ENCODE measurements at places on chromosomes 6 and 20.

GRCh38 chr6:161744211-161745067 is 470.6 kb upstream of the AGPAT4 start:
- no peak for DNase-seq

DNA sequence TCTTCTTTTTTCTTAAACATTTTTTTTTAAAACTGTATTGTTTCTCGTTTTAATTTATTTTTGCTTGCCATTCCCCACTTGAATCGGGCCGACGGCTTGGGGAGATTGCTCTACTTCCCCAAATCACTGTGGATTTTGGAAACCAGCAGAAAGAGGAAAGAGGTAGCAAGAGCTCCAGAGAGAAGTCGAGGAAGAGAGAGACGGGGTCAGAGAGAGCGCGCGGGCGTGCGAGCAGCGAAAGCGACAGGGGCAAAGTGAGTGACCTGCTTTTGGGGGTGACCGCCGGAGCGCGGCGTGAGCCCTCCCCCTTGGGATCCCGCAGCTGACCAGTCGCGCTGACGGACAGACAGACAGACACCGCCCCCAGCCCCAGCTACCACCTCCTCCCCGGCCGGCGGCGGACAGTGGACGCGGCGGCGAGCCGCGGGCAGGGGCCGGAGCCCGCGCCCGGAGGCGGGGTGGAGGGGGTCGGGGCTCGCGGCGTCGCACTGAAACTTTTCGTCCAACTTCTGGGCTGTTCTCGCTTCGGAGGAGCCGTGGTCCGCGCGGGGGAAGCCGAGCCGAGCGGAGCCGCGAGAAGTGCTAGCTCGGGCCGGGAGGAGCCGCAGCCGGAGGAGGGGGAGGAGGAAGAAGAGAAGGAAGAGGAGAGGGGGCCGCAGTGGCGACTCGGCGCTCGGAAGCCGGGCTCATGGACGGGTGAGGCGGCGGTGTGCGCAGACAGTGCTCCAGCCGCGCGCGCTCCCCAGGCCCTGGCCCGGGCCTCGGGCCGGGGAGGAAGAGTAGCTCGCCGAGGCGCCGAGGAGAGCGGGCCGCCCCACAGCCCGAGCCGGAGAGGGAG is 580 bp downstream of the VEGFA start:
- no peak for DNase-seq

- no peak for DNase-seq
Measured at GRCh38 chr20:329851-330232, 4.5 kb downstream of the SOX12 start.

DNA sequence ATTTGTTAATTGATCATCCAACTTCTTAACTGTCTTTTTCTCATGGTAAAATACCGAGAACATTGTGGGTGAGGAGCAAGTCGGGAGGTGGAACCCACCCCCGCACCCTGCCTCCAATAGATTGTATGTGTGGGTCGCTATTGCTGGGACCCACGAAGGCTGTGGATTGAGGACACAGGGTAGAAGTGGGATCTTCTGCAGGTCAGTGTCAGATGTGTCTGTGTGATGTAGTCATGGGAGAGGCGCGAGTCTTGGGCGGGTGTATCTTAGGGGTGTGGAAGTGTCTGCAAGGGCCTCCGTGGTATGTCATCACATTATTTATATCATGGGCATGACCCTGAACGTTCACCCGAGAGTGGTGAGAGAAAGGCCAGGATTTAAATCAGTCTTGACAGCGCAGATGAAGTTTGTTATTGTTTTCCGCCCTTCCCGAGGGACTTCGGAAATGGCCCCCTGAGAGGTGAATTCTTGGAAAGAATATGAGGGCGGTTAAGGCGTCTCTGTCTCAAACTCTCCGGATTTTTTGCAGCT is 472 bp upstream of the PAQR8 start:
- DNase-seq: no peak

DNA sequence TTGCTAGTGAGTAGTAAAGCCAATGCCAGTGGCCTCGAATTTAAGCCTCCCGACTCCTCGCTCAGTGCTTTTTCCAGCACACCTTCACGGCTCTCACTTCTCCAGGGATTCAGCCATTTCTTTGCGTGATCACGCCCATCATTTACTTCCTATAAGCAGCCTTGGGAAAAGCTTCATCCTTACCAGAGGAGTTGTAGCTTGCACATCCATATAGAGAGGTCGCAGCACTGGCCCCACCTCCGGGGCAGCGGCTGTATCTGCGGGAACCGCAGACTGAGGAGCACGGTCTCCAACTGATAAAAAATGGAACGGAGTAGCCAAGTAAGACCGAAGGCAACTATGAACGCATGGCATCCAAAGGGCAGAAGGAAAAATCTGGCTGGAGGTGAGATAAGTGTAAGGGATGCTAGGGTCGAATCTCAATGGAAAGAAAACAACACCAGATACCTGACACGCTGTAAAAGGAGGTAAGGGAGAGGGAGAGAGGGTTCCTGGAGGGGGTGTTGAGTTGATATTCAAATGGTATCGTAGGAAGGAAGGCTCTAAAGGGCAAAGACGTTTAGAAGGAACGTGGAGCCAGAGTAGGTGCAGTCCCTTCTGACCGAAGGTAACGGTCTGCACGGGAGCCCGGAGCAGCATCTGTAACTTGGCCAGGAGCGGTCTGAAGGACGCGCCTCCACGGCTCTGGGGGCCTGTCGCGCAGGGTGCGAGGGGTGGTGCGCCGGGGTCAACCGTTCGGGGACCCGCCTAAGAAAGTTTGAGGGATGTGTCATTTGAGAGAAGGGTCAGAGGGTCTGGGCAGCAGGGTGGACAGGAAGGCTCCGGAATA is 640 bp downstream of the NFS1 start:
- DNase-seq: no peak

GRCh38 chr6:150194195-150194594 is 51.4 kb downstream of the PPP1R14C start:
- DNase-seq: no peak

DNA sequence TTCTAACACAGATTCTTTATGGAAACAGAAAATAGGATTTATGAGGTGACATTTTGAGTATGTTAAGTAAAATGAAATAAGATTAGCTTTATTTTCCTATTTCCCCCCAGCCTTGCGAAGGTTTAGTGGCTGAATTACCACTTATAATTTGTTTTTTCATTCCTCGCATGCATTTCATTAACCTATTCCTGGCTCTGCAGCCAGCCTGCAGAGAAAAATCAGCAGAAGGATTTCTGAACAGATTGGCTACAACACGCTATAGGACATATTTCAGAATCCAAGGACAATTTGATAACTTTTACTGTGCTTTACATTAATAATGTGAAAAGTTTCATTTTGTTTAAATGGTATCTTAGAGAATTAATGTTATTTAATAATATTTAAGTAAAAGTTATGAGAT is 162.4 kb upstream of the MMS22L start:
- DNase-seq: no peak
